EL (cell line): ENCODE measurements at places on chromosomes 11 and 22.

DNA sequence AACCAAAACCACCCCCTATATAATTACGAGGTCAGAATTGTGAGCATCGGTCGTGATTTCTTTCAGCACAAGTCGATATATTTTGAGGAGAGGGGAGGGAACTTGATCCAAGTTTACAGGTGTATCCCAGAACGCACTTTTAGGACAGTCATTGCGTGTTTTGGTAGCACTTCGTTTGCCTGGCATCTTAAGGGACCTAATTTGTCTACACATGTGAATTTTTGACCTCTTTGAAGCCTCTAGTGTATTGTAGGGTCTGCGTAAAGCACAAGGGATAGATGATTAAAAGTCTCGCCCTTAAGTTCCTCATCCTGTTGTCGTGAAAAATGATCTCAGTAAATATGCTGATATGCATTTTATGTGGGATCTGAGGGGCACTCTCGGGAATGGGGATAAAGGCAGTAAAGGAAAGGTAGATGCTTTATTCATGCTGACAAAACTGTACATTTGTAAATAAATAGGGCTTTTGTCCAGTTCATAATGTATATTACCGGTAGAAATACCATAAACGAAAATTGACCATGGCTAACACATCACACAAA lies 632 bp upstream of the CCDC34 start:
- no peak for DNase-seq

DNA sequence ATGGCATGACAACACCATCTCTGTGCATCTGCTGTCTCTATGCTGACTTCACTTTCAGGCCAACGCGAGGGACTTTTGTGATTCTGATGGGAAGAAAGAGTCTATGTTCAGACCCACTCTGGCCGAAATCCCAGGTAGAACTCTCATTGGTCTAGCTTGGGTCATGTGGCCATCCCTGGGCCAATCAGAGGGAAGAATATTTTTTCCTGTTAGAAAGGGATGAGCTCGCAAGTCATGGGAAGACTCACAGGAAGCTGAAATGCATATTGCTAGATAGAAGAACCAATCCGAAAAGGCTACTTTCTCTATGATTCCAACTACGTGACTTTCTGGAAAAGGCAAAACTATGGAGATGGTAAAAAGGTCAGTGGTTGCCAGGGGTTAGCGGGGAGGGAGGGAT lies 56.0 kb upstream of the LINC01488 start:
- no peak for DNase-seq

- peak; percentile 69 for DNase-seq
Measured at GRCh38 chr11:62444236-62444833, 25.5 kb downstream of the SCGB1A1 start.

DNA sequence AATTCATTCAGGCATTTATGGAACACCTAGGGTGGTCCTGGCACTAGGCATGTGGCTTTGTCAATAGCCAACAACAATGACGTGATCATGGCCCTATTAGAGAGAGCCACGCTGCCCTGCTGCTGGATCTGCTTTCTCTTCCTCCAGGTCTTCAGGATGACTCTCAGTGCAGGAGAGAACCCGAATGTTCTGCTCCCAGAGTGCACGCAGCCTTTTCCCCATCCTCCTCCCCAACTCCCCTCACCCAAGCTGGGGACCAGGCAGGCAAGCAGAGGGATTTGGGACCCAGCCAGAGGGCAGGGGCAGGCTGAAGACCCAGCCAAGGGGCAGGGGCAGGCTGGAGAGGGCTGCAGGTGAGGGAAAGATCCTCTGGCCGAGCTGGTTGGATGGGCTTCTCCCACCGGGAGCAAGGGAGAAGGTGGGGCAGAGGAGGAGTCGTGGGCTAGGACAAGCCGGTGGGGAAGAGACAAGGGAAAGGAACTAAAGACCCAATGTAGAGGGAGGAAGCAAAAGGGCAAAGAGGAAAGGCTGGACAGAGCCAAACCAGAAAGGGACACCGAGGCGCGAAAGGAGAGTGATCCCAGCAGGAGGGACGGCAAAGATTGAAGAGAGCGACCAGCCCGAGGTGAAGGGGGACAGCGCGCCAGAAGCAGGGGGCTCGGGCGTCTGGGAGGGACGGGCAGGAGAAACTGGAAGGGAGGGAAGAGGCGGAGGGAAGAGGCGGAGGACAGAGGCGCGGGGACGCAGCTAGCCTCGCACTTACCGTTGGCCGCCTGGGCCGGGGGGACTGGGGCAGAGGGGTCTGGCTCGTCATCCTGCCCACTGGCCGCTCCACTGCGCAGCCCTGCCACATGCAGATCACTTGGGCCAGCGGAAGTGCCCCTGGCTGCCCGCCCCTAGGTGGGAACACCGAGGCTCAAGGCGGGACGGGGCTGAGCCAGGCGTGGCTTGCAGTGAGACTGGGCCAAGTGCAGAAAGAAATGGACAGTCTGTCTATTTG lies at the start of gene KCTD14:
TSS of gene KCTD14 (minus strand) at position 880 of the 1,000 bp plus-strand sequence. CDS start at position 853, 27 bp downstream.
- DNase-seq: peak; percentile 41

GRCh38 chr22:30598986-30599385 lies 7.3 kb upstream of the PES1 start:
- no peak for DNase-seq

- DNase-seq: peak; percentile 52
Measured at GRCh38 chr11:68213135-68213515, at the start of gene KMT5B. TSS of gene KMT5B (minus strand) at chr11:68213296. CDS start at chr11:68190076, 23,220 bp downstream.
